MG63 (cell line): ENCODE measurements at places on chromosomes 16 and 17. TPM values are rescaled to one million over a fixed set of nuclear protein-coding genes. Genes with fewer than 3 reads are reported as not detected.
A peak's percentile ranks its signal among the peaks of the same experiment; 100 is the strongest.

DNA sequence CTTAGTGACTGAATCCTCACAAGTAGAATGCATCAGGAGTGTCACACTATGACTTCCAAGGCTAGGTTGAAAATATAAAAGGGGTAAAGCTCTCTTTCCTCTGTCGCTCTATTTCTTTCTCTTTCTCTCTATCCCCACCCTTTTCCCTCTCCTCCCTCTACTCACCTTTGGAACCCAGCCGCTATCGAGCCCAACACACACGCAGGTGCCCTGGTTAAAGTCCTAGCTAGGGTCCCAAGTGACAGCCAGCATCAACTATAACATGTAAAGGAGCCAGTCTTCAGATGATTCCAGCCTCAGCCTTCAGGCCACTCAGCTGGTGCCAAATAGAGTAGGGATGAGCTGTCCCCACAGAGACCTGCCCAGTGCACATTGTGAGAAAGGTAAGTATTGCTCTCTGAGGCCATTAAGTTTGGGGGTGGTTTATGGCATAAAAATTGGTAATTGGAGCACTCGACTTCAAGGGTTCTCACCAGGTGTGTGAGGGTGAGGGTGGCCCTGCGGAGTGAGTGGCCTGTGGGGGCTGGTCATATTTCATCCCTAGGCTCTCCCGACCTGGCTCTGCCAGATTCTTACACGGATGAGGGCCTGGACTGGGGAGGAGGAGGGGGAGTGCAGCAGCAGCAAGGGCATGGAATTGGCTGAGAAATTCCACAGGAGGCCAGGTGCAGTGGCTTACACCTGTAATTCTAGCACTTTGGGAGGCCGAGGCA lies 14.9 kb upstream of the C16orf54 start:
- DNase-seq, result no peak

KRT39 gene
- total RNA-seq, result not detected in 2 replicates

DNA sequence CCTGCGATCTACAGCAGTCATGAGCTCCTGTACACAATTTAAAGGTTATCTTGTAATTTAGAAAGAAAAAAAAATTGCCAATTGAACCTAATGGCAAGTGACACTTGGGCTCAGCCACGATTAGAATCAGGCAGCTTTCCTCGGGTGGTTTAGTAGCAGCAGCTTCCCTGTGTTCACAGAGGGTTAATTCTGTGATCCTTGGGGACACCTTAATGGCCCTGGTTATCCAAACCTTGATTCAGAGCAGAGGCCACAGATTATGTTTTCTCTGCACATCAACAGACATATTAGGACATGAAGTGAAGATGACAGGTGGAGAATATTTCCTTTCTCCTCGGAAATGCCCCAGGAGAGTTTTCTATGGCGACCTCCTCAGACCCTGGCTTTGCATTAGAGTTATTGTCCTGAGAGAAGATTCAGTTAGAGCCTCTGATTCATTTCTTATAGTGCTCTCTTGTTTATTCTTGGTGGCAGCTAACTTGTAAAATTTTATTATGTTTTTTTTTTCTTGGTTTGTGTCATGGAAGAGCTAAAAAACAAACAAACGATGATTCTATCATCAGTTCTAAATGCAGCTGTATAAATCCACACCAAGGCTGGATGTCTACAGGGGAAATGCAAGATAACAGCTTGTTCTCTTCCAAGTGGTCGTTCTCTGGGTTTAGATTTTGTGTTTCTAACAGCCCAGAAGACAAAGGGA lies 351.2 kb upstream of the DYNLRB2 start:
- no peak for DNase-seq

DNA sequence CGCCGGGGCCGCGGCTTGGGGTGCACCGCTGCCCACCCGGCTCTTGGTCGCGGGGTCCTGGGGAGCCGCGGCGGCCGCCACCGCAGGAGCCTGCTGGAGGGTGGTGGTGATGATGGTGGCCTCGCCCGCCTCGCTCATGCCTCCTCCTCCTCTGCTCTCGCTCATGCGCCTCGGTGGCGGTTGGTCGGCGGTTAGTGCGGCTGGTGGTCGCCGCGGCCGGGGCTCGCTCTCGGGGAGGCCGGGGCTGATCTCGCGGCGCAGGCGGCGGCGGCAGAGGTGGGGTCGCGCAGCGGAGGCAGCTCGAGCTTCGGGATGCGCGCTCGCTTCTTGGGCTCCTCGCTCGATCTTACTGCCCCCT lies 41.6 kb downstream of the AHSP start:
- DNase-seq, result no peak

DNA sequence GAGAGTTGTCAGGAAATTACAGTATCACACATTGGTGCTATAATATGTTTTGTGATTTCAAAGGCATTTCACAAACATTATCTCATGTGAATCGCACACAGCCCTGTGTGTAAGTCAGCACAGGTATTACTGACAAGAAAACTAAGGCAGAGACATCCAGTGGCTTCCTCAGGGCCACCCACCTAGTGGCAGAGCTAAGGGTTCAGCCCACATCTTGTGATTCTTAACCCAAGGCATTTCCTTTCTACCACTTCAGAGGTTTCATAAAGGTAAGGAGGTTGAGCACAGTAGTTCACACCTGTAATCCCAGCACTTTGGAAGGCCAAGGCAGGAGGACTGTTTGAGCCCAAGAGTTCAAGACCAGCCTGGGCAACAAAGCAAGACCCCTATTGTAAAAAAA lies 58.2 kb downstream of the STX8 start:
- DNase-seq, result no peak

DNA sequence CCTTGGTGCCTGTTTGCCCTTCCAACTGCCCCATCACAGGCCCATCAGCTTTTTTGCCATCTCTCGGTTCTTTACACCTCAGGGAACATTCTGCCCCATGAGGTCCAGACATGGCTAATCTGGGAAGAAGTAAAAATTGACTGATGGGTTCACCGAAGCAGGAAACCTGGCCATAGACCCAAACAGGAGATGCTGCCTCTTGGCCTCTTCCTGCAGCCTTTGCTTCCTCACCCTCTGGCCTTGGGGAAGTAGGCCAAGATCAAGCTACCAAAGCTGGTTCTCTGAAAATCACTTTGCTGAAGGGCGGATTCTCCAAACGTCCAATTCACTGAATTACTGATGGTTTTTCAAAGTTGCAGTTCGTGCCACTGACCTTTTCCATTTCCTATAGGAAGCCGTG lies 56.1 kb downstream of the ARSG start:
- no peak for DNase-seq

GRCh38 chr17:62892870-62893338 lies 73.1 kb upstream of the TANC2 start:
- DNase-seq, result peak; percentile 66

DPEP2 gene
- total RNA-seq, result not detected in 2 replicates

DNA sequence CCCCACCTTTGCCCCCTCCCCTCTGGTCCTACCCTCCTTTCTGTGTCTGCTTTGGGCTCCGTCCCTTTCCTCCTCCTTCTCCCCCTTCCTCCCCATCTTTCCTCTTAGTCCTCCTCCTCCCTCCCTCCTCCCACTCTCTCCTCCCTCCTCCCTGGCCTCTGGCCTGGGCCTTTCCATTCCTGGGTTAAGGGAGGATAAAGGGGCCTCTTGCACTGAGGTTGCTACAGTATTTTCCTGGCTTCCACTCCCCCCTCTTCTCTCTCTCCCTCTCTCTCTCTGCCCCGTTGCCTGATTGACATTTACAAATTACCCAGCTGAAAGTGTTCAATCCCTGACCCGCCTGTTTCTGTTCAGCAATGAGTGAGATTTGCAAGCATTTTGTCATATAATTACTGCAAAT lies 44.0 kb downstream of the MRM1 start:
- no peak for DNase-seq

DNA sequence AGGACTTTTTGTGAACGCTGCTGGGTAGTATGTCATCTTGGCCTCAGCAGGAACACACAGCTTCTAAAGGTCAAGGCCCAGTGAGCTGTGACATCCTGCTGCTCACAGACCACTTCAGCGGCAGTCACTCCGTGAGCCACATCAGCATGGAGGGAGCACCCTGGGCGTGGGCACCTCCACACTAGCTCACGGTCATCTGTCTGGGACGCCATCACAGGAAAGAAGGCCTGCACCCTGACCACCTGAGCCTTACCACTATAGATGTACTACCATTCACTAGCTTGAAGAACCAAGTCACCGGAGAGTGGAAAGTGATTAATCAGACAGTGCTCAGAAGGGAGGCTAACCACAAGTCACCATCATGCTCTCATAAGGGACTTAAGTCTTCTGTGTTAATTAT lies 3.3 kb downstream of the AXIN1 start:
- no peak for DNase-seq

FAM20A gene
- total RNA-seq, result not detected in 2 replicates

MBTPS1 gene
- total RNA-seq, result 57.3 and 66.2 TPM in 2 replicates

- peak; percentile 17 for DNase-seq
Observed at GRCh38 chr17:31061678-31062077, 33.1 kb upstream of the NF1 start.

CBX2 gene
- total RNA-seq, result 14.1 and 17.1 TPM in 2 replicates

DNA sequence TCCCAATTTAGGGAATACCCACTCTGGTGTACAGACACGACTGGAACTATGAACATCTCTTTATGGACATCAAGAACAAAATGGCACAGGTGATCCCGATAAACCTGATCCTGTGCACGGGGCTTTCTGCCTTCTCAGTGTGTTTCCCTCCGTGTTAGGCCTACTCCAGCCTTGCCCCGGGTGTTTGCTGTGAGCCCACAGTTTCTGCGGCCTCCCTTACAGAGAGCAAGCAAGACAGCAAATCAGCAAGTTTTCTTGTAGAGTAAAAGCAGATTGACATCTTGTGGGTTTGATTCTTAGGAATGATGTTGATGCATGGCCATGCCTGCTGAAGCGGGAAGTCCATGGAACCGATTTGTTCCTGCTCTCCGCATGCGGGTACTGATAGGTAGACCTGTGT lies 26.4 kb upstream of the ENDOV start:
- no peak for DNase-seq

KRTAP4-3 gene
- not detected in 2 replicates for total RNA-seq

DNA sequence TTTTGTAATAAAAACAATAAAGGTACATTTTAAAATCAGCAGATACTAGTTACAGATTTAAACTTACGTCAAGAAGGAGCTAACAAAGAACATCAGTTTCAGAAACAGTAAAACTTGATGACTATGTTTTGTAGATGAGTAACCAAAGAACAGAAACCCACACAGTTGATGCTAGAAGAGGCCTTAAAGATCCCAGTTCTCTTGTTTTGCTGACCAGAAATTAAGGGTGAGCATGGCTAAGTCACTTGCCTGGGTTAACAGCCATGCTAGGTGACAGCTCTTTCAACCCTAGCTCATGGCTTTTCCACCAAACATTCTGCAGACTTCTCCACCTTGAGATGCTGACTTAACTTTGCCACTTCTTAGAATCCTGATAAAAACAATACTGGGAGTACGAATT lies 26.4 kb downstream of the STX8 start:
- no peak for DNase-seq

RNF43 gene
- not detected in 2 replicates for total RNA-seq

- DNase-seq, result no peak
Observed at GRCh38 chr17:61414141-61414935, 14.7 kb downstream of the TBX2 start.

DNA sequence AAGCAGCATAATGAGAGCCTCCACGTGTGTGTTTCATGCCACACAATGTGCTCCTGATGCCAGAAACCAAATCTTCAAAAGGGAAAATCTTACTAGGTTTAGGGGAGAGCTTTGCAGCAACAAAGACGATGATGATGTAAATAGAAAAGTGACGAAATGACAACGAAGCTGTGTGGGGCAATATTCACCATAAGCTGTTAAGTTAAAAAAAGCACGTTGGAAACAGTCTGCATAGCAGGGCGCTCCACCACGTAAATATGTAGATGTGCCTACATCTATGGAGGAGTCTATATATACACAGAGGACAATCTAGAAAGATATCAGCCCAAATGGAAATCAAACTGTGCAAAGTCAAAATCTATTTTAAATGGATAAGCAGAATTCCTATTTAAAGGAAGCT lies 61.0 kb downstream of the RPH3AL start:
- no peak for DNase-seq

DNA sequence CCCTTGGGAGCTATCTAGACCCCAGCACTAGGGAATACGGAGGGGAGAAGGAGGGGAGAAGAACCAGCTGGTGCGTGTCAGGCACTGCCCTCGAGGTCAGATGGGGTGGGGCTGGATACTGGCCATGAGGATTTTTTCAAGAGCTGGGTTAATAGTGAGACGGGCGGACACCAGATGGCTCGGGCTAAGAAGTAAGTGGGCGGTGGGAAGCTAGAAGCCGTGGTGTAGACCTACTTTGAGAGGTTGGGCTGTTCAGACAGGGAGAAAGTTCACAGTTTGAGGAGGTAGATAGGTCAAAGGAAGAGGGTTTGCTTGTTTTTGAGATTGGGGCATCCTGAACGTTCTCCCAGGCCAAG lies 303.8 kb downstream of the SEC14L1 start:
- peak; percentile 89 for DNase-seq

DNA sequence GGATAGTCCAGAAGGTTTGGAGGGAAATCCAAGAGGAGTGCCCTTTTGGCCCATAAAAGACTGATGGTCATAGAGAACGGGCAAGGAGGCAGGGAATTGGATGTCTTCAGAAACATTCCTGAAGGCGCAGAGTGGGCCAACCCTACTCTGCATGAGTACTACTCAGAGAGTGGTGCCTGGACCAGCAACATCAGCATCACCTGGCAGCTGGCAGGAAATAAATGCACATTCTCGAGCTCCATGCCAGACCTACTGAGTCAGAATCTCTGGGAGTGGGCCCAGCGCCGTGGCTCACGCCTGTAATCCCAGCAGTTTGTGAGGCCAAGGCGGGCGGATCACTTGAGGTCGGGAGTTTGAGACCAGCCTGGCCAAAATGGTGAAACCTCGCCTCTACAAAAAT lies 27.1 kb upstream of the SLC39A11 start:
- peak; percentile 95 for DNase-seq

DNA sequence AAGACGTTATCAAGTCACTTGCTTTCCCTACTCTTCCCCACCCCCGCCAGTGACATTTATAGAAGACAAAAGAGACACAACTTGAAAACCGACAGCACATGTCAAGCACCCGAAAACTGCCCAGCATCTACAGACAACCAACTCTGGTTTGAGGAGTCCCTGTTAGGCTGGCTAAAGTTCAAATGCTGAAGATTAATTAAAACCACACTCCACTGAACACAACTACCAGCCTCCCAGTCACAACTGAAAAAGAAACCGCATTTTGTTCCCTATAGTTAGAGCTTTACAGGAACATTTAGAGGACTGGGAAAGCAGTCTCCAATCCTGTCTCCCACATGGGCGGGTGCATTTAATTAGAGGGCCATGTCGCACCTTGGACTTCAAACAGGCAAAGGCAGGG lies 73.0 kb upstream of the COX10 start:
- DNase-seq, result no peak

MMP28 gene
- not detected in 2 replicates for total RNA-seq
